ENCODE measurements at places on chromosomes 16 and 17.

DNA sequence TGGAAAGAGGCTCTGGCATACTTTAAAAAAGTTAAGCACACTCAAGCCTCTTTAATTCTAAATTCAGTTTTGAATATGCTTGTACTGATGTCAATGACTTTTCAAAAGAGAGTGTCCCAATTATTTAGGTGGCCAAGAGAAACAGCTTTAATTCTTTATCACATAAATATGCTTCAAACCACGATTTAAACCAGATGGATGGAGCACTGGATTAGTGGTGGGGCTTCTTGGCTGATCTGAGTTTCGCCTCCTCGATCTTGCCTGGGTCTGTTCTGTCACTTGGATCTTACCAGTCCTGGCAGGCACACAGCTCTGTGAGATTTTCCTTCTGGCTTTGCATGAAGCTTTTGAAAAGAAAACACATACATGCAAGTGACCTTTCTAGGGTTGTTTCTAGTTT, 467.8 kb downstream of the MAF start:
- DNase-seq, result no peak

GRCh38 chr17:20241855-20242254, 225.5 kb downstream of the LGALS9B start:
- no peak for DNase-seq

DNA sequence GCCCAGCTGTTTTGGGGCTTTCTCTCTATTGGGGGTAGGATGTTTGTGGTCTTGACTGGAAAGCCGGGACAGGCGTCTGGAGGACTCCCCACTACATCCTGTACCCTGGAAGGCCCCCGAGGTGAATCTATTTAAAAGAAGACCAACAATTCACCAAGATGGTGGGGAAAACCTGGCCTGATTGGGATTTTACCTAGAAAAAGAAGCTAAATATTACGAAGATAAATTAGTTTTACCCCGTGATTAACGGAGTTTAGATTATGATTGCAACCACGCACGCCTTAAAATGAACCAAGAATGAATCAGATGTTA, 779 bp upstream of the CCDC102A start:
- no peak for DNase-seq

DNA sequence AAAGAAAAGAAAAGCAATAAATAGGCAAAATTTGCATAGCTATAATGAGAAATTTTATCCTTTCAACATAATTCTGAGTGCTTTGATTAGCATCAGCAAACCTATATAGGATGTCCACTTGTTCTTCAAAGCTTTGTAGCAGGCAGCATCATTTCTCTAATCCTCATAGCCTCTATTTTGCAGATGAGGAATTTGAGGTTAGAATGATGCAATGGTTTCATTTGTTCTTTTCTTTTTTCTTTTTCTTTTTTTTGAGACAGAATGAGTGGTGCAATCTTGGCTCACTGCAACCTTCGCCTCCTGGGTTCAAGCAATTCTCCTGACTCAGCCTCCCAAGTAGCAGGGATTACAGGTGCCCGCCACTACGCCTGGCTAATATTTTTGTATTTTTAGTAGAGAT, 594.4 kb downstream of the TOX3 start:
- DNase-seq, result no peak

- no peak for DNase-seq
Measured at GRCh38 chr16:66224626-66225025, 141.9 kb upstream of the CDH5 start.

DNA sequence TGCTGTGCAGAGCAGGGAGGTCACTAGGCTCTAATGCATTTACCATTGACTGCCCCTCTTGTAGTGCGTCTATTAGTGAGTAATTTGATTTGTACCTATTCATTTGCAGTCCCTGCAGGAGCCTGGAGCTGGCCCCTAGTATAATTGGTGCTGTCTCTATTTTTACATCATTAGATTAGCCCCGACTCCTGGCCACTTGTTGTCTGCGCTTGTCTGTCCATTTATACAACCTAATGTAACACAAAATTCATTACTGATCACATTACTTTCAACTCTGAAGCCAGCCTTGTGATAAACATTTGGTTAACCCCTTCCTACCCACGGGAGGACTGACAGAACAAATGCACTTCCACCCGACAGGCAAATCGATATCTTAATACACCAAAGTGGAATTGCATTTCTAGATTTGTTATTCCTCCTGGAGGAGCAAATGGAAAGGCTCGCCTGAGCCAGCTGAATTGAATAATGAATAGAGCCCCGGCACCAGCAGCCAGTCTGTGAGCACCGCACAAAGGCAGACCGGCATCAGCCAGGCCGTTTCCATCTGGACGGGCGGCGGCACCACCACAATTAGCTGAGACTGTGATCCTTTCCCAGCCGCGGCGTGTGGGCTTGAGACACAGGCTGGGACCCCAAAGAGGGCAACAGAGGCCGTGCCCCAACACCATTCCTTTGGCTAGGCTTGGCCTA, 18.7 kb upstream of the TBX2 start:
- DNase-seq, result no peak

DNA sequence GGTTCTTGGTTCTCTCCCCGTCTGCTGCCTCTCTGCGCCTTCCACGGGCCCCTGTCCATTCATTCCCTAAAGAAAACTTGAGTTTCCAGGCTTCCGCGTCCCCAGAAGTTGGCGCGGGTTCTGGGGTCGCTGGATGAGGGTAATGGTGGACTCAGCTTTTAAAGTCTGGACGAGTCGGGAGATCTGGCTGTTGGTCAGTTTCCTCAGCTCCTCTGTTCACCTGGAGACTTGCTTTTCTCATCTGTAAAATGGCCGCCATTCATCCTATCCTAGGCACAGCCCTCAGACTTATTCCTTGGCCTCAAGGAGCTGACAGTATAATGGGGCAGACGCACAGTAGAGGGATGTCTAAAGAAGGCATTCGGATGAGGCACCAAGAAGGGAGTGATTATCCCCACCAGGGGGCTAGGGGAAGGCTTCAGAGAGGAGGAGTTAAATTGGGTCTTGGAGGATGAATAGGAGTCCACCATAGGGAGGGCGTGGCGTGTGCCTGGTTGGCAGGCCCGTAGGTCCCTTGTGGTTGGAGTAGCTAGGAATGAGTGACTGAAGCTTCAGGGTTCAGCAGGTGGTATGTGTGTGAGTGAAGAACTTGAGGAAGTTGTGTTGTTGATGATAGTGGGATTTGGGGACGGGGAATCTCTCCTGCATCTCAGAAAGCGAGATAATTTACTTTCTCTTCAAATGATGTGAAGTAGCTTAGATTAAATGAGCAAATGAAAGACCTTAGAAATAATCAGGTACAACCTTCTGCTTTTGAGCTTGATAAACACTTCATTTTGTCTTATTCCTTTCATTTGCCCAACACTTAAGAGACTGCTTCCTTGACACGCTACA, 652 bp downstream of the VPS35L start:
- DNase-seq, result peak; percentile 34

DNA sequence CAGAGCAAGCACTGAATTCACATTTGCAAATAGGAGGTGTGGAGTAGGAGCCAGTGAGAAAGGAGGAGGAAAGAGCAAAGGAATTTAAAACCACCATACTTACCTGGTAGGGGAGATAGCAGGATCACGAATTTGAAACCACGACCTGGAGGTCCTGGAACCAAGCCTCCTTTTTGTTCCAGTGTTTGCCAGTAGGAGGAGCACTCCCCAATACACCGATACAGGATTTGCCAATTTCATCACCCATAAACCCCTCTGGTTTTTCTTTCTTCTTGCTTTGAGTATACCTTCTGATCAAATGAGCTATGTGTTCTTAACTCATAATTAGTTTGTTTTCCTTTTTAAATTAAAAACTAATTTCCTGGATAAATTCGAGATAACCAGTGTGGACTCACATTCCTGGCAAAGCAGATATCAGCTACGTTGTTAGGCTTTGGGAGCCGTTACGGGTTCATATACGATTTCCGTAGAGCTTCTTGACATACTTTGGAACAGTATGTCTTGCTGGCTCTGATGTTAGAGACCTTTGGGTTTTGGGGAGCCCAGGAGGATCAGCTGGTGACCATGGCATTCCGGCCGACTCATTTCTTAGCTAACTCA, 22.7 kb downstream of the BCO1 start:
- peak; percentile 29 for DNase-seq

GRCh38 chr17:46179375-46179999, 13.7 kb downstream of the KANSL1 start:
- no peak for DNase-seq
